Neuronal stem cell (in vitro differentiated cells): ENCODE measurements at places on chromosomes 4 and X.
A peak's percentile ranks its signal among the peaks of the same experiment; 100 is the strongest.

DNA sequence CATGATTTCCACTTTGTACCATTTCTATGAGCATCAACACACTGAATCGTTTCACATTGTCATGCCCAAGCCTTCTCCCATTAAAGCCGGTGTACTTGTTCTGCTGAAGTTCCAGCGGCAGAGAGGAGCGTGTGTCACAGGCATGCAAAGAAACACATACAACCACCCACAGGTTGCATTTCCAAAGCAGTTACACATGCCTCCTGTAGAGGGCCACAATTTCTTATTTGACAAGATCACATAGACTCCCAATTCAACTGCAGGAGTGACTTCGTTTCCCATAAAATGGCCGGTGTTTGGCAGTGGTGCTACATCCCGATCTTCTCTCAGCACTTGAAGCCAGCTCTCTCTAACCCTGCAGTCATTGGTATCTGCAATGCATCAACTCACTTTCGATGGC lies 992.6 kb downstream of the NLGN4X start:
- no peaks in the 10 kb centered on the region for H3K27me3 ChIP-seq
- H3K36me3 ChIP-seq: no peaks in the 10 kb centered on the region
- H3K27ac ChIP-seq: no peak overlapping the region
- DNase-seq: no peak

GRCh38 chr4:5707778-5708448 lies 446 bp downstream of the EVC2 start:
- H3K27ac ChIP-seq: no peak overlapping the region
- H3K4me1 ChIP-seq: peaks cover 17% of the 10 kb centered on the region
- no peak for DNase-seq
- H3K4me3 ChIP-seq: no peak overlapping the region
- peaks cover 3% of the 10 kb centered on the region for H3K36me3 ChIP-seq

- no peak overlapping the region for H3K27ac ChIP-seq
- H3K4me1 ChIP-seq: no peaks in the 10 kb centered on the region
- no peaks in the 10 kb centered on the region for H3K36me3 ChIP-seq
- no peak overlapping the region for H3K4me3 ChIP-seq
These were observed 483.8 kb downstream of the AFF2 start for GRCh38 chrX:148984238-148984637.

GRCh38 chr4:159434871-159435241 lies 332.0 kb downstream of the RAPGEF2 start:
- no peaks in the 10 kb centered on the region for H3K27me3 ChIP-seq
- no peak for DNase-seq

DNA sequence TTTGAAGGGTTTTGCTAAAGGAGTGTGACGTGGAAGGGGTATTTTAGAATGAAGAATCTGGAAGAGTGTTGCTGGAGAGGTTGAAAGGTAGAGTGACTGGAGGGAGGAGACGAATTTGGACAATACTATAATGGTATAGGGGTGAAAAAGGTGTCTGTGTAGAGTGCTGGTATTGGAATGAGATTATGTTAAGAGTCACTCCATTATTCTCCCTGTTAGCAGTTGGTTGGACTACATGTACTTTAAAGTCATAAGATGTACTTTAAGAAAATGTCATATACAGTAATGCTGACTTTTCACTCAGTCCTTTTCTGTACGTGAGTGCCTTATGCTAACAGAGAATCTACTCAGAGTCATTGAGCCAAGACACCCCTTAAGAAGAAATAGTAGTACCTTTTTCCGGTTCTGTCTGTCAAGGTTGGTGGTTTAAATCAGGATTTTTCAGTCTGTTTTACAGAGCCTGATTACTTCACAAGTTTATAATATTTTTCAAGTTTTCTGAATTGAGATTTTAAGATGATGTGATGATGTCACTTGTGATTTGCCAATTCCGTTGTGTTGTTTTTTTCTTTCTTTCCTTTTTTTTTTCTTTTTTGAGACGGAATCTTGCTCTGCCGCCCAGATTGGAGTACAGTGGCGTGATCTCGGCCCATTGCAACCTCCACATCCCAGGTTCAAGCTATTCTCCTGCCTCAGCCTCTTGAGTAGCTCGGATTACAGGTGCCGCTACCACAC lies 56.6 kb downstream of the WWC2 start:
- H3K4me1 ChIP-seq: peaks cover 10% of the 10 kb centered on the region
- DNase-seq: no peak
- H3K4me3 ChIP-seq: no peak overlapping the region
- no peaks in the 10 kb centered on the region for H3K27me3 ChIP-seq

GRCh38 chr4:82588771-82589270 lies 27.0 kb upstream of the TMEM150C start:
- peaks cover 3% of the 10 kb centered on the region for H3K27me3 ChIP-seq
- no peak for DNase-seq
- peaks cover 7% of the 10 kb centered on the region for H3K4me1 ChIP-seq

DNA sequence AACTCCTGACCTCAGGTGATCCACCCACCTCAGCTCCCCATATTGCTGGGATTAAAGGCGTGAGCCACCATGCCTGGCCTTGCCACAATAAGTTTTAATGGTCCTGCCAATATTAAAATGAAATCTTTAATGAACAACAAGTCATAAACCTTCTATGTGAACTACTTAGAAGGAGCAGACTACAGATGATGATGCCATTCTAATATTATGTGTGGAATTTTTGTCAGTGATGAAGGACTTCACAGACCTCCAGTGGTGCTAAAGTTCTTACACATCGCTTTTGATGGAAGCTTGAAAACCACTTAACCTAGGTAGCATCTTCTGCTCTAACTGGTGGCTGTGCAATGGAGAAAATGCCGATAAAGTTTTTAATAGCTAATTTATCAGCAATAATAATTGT lies 331.4 kb downstream of the CCSER1 start:
- no peaks in the 10 kb centered on the region for H3K4me1 ChIP-seq
- no peak for DNase-seq
- no peak overlapping the region for H3K4me3 ChIP-seq
- H3K27ac ChIP-seq: no peak overlapping the region
- H3K27me3 ChIP-seq: no peaks in the 10 kb centered on the region
- H3K36me3 ChIP-seq: no peaks in the 10 kb centered on the region

GRCh38 chr4:147780137-147780777 lies 48.4 kb downstream of the ARHGAP10 start:
- no peak for DNase-seq
- no peaks in the 10 kb centered on the region for H3K27me3 ChIP-seq
- H3K27ac ChIP-seq: no peak overlapping the region
- no peaks in the 10 kb centered on the region for H3K4me1 ChIP-seq
- no peaks in the 10 kb centered on the region for H3K36me3 ChIP-seq

GRCh38 chr4:54439831-54440243 lies 210.7 kb downstream of the PDGFRA start:
- H3K27ac ChIP-seq: no peak overlapping the region
- no peaks in the 10 kb centered on the region for H3K36me3 ChIP-seq
- H3K4me1 ChIP-seq: no peaks in the 10 kb centered on the region
- peak; percentile 5 for DNase-seq
- H3K4me3 ChIP-seq: no peak overlapping the region
- H3K27me3 ChIP-seq: peaks cover 6% of the 10 kb centered on the region

DNA sequence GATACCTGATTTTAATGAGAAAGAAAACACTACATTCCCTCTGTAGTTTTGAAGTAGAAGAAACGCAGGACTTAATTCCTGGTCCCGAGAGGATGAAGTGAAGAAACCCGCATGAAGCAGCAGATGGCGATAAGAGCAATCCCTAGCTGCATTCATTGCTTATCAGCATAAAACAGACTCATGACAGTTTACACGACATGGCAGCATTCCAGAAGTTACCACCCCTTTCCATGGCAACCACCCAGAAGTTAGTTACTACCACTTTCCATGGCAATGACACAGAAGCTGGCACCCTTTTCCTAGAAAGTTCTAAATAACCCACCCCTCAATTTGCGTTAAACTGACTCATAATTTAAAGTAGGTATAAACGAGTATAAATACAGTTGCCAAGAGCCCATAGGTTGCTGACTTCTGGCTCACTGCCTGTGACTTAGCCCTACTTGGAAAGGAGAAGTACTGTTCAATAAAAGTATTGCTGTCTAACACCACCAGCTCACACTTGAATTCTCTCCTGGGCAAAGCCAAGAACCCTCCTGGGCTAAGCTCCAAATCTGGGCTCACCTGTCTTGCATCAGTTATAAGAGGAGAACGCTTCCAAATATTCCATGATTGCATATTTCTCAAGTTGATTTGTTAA lies 5.5 kb upstream of the XAGE2 start:
- no peaks in the 10 kb centered on the region for H3K36me3 ChIP-seq
- no peaks in the 10 kb centered on the region for H3K4me1 ChIP-seq
- H3K4me3 ChIP-seq: no peak overlapping the region
- DNase-seq: no peak

GRCh38 chrX:38726612-38727011 lies 74.6 kb upstream of the MID1IP1 start:
- no peaks in the 10 kb centered on the region for H3K4me1 ChIP-seq
- no peak overlapping the region for H3K27ac ChIP-seq
- DNase-seq: no peak

DNA sequence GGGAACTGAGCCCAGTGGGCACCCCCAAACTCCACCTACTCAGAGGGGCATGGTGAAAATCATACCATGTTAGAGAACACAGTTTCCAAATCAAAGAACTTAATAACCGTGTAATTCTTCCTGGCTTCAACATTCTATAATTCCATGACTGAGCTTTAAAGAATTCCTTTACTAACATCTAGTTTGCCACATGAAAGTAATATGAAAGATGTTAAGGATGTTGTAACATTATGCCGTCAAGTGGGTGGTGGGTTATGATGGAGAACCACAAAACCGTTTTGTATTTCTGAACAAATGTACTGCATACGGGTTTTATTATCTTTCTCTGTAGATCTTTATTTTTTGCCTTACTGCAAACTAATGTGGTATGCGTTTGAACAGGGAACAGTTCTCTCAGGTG lies 549.0 kb upstream of the MAGEB2 start:
- no peak overlapping the region for H3K4me3 ChIP-seq
- no peak overlapping the region for H3K27ac ChIP-seq
- H3K4me1 ChIP-seq: no peaks in the 10 kb centered on the region
- H3K27me3 ChIP-seq: no peaks in the 10 kb centered on the region
- H3K36me3 ChIP-seq: no peaks in the 10 kb centered on the region

DNA sequence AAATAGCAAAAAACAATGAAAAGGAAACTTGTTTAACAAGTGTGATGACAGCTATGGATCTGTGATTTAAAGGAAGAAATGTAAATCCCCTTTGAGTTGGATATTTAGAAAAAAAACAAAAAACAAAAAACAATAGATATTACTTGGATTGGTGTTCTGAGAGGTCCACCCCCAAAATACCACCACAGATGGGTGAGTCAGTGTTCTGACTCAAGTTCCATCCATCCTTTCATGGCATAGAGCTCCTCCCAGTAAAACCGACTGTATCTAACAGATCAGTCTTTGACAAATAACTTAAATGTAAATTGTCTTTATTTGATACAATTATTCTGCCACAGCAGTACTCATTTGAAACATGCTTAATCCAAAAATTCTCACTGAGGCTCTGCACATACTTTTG lies 27.4 kb downstream of the TMPRSS11B start:
- H3K36me3 ChIP-seq: no peaks in the 10 kb centered on the region
- no peaks in the 10 kb centered on the region for H3K27me3 ChIP-seq
- no peak overlapping the region for H3K27ac ChIP-seq
- no peak overlapping the region for H3K4me3 ChIP-seq
- H3K4me1 ChIP-seq: no peaks in the 10 kb centered on the region

- no peaks in the 10 kb centered on the region for H3K27me3 ChIP-seq
- H3K4me1 ChIP-seq: peaks cover 14% of the 10 kb centered on the region
- peak; percentile 48 for DNase-seq
- peaks cover 3% of the 10 kb centered on the region for H3K36me3 ChIP-seq
- H3K4me3 ChIP-seq: no peak overlapping the region
These were observed 53.3 kb downstream of the RGS12 start for GRCh38 chr4:3346146-3346545.

DNA sequence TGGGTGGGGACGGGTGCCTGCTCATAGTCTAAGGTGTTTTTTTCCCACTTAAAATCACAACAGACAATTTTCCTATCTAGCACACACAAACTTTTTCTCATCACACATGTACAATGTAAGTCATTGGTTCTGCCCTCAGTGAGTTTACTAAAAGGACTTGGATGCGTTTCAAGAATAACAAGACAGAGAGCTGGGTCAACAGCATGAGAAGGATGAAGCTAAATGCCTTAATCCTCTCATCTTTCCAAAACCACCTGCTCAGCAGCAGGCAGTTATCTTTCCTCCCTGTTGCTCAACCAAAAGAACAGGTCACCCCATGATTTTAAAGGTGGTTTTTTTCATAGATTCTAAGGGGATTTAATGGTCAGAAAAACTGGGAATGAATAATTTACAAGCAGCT lies 40.1 kb downstream of the OFD1 start:
- no peak for DNase-seq
- peaks cover 5% of the 10 kb centered on the region for H3K27me3 ChIP-seq
- H3K36me3 ChIP-seq: peaks cover 5% of the 10 kb centered on the region
- no peak overlapping the region for H3K27ac ChIP-seq
- no peak overlapping the region for H3K4me3 ChIP-seq

DNA sequence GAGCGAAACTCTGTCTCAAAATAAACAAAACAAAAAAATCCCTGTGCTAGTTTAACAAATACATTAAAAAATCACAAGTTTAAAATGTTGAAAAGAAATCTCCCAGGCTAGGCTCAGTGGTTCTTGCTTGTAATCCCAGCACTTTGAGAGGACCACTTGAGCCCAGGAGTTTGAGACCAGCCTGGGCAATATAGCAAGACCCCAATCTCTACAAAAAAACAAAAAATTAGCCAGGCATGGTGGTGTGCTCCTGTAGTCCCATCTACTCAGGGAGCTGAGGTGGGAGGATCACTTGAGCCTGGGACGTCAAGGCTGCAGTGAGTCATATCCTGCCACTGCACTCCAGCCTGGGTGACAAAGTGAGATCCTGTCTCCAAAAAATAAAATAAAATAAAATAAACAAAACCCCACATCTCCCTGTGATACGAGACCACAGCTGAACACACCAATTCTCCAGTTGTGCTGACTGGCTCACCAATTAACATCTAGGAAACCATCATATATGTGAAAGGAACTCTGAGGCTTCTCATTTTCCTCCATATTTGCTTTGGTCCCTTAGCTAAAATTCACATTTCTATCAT lies 7.3 kb downstream of the RPS4X start:
- no peak overlapping the region for H3K4me3 ChIP-seq
- H3K36me3 ChIP-seq: peaks cover 36% of the 10 kb centered on the region
- no peaks in the 10 kb centered on the region for H3K27me3 ChIP-seq
- no peak for DNase-seq

DNA sequence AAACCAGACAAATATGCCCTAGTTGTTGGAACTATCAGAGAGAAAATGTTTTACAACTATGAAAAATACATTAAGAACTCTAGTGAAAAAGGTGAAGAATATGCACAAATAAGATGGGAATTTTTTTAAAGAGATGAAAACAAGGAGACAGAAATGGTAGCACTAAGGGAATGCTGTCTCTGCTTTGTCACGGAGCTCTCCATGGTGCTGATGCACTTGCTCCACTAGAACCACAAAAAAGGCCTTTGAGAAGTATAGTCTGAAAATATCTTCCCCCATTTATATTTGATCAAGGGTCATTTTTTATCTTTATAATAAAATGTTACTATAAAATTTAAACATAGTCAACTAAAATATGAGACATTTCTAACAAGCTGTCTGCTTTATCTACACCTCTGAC lies 1655.5 kb upstream of the AGA start:
- H3K4me3 ChIP-seq: no peak overlapping the region
- H3K27me3 ChIP-seq: no peaks in the 10 kb centered on the region
- no peak overlapping the region for H3K27ac ChIP-seq
- H3K36me3 ChIP-seq: no peaks in the 10 kb centered on the region
- no peaks in the 10 kb centered on the region for H3K4me1 ChIP-seq

GRCh38 chr4:8641931-8642650 lies 49.5 kb downstream of the CPZ start:
- no peaks in the 10 kb centered on the region for H3K4me1 ChIP-seq
- H3K27me3 ChIP-seq: no peaks in the 10 kb centered on the region
- no peak overlapping the region for H3K4me3 ChIP-seq
- no peaks in the 10 kb centered on the region for H3K36me3 ChIP-seq
